Hepatic stellate cell (primary cell): ENCODE measurements at places on chromosomes 1 and 21.
A peak's percentile ranks its signal among the peaks of the same experiment; 100 is the strongest.

DNA sequence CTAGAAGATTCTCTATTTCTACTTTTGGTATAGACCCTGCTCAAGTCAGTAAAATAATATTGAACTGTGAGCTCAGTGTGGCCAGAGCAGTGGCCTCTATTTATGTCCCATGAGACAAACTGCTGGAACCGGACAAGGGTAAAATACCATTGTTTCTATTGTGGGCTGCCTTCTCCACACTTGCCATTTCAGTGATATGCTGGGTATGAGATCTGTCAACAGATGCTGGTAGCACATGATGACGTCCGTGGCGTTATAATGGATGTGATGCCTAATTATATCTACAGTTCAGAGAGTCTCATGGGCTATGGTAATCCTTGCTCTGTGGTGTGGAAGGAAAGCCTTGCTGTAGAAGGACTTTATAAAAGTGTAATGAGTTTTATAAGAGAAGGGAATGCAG is 2.4 kb downstream of the ACTN2 start:
- no peak for DNase-seq

GRCh38 chr21:26225046-26225445 is 54.5 kb upstream of the APP start:
- DNase-seq, result no peak

DNA sequence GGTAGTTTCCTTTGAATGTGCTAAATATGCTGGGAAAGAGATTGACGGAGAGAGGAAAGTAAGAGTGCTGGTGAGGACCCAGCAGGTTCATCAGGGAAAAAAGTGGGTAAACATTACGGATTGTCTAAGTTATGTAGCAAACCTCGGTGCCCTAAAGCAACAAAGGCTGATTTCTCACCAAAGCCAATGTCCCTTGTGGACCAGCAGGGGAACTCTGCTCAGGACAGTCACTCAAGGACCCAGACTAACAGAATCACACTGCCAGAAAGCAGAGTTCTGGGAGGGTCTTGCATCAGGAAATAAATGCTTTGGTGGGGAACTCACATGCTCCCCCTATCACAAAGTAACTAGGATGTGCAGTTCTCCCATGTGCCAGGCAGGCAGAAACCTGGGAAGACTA is 1.7 kb upstream of the IKBKE start:
- no peak for DNase-seq

GRCh38 chr1:214404154-214404553 is 123.2 kb downstream of the SMYD2 start:
- DNase-seq, result no peak

- no peak for DNase-seq
Measured at GRCh38 chr1:58361134-58361533, 185.4 kb downstream of the OMA1 start.

DNA sequence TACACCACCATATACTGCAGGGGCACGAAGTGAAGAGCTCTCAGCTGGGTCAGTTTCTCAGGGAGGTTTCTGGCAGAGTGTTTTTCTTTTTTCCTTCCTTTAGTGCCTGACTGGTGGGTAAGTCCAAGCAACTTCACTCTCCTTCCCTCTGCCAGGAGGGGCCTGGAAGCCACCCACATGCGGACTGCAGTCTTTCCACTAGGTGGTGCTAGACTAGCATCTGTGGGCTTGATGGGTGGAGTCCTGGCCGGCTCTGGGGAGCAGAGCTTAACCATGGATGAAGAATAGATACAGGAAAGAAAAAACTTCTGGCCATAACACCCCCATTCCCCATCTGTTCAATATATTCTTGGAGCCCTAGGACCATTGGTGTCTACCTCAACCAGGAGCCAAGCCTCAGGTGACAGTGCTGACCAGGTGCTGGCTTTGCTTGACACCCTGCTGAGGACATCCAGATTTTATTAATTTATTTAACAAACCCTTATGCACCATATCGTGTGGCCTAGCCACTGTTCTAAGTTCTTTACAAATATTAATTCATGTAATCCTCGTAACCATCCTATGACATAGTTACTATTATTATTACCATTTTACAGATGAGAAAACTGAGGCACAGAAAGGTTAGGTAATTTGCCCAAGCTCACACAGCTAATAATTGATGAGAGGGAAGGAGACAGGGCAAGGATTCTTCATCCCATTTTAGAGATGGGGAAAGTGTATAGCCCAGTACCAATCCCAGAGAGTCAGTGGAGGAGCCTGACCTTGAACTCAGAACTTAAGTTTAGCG is 126.7 kb upstream of the CSF3R start:
- DNase-seq, result peak; percentile 53

DNA sequence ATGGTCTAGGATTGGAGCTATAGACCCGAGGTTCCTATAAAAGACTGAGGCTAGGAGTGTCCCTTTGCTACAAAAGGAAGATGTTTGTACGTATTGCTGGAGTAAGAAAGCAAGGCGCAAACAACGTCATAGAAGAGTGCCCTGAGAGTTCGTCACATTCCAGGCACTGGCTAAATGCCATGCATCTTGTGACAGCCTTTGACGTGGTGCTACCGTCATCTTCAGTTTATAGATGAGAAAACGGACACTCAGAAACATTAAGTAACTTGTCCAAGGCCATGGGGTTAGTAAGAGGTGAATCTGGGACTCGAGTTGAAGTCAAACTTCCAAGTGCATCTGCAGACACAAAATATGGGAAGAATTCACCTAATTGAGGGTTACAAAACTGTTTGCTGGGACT is 104.2 kb upstream of the SLC45A1 start:
- no peak for DNase-seq

- DNase-seq, result no peak
Measured at GRCh38 chr21:37244501-37245095, 22.5 kb downstream of the VPS26C start.

- DNase-seq, result no peak
Measured at GRCh38 chr1:175522880-175523279, 220.5 kb downstream of the TNR start.

DNA sequence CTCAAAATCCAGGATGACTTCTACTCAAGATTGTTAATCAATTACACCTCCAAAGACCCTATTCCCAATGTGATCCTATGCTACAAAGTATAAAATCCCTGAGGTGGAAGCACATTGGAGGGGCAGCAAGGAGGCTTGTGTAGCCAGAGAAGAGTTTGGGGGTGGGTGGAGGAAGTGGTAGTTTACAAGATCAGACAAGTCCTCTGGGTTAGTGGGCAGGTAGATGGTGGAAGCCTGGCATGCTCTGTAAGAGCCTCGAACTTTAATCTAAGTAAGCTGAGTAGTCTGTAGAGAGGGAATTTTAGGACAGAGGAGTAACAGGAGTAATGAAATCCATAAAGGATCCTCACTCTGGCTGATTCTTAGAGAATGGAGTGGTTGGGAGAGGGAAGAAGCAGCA is 65.0 kb upstream of the KCTD3 start:
- no peak for DNase-seq

GRCh38 chr1:214420341-214420740 is 131.1 kb downstream of the PTPN14 start:
- no peak for DNase-seq

GRCh38 chr1:83641206-83641658 is 357.7 kb downstream of the TTLL7 start:
- peak; percentile 17 for DNase-seq

DNA sequence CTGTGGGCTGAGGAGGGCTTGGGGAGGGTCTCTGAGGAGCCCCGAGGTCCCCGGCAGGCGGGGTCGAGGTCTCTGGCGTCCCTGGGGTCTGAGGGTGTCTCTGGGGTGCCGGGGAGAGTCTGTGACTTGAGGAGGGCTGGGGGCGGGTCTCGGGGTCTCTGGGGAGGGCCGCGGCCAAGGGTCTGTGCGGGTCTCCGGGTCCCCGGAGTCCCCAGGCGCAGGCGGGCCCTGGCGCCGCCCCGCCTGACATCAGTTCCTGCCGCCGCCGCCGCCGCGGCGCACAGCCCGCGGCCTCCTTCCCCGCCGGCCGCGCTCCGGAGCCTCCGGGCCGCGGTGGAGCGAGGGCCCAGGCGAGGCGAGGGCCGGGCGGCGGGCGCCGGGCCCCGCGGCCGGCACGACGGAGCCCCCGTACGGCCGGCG is at the start of gene PLEKHM2:
Gene PLEKHM2, plus strand, starts transcription at position 279 of the 420 bp plus-strand sequence. CDS start 239 bp downstream, outside the sequence.
- peak; percentile 68 for DNase-seq

DNA sequence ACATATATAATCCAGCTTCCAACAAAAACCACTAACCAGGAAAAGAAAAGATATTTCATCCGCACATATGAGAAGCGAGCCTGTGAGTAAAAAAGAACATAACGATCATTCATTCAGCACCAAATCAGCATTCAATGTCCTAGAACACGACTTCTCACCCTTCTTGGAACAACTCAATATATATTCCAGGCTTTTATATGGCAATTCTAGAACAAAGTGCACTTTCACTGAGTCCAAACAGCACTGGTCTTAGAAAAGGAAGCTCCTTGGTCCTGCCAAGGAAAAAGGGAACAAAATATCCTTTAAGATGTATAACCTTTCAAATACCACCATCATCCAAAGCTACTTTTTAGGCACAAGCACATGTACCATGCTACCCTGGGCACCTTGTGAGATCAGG is 44.5 kb downstream of the RPL5 start:
- DNase-seq, result no peak

DNA sequence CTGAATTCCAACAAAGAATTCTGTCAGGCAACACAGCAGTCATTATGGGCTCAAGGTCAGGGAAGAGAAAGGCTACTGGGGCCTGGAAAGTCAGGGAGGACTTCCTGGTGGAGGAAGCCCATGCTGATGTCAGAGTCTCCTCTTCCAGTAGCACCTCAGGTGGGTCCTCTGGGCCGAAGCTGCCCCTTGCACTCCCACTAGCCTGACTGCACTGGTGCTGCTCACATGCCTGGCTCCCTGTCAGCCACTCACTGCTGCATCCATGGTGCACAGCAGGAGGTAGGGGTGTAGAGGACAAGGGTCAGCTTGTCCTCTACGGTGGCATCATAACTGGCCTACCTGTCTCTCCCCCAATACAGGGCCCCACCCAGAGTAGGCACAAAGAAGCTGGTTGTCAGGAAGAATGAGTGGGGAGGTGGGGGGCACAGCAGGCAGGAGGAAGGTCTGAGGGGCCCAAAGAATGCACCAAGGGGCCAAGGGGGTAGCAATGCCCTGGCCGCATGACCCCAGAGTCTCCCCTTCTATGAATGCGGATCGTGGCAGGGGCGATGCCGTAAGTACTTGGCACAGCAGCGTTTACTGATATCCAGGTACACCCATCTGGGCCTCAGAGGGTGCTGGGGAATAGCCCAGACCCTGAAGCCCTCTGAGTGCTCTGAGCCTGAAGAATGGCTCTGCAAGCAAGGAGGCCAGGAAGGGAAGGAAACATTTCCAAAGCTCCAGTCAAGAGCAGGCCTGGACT is 80.3 kb downstream of the GLIS1 start:
- no peak for DNase-seq

- no peak for DNase-seq
Measured at GRCh38 chr21:40054403-40054802, 187.2 kb downstream of the PCP4 start.

- DNase-seq, result no peak
Measured at GRCh38 chr1:227891955-227892488, 55.7 kb downstream of the WNT9A start.

- peak; percentile 29 for DNase-seq
Measured at GRCh38 chr1:233790662-233791371, 113.7 kb upstream of the SLC35F3 start.

DNA sequence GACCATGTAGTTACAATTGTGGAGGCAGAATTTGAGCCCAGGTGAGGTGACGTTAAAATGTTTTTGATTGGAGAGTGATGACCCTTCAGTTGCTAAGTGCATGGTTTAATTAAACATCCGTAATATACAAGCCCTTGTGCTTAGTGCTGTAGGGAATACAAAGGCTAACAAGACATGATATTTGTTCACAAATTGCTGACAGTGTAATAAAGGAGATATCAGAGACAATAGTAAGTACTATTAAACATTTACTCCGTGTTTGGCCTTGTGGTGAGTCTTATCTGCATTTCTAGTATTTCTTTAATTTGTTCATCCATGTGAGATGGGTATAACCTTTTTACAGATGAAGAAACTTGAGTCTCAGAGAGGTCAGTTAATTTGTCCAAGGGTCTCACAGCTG is 37.9 kb downstream of the RLF start:
- no peak for DNase-seq

GRCh38 chr1:204615881-204616280 is 69.7 kb downstream of the LRRN2 start:
- DNase-seq, result no peak

GRCh38 chr1:55195521-55196233 is 19.5 kb downstream of the USP24 start:
- no peak for DNase-seq

DNA sequence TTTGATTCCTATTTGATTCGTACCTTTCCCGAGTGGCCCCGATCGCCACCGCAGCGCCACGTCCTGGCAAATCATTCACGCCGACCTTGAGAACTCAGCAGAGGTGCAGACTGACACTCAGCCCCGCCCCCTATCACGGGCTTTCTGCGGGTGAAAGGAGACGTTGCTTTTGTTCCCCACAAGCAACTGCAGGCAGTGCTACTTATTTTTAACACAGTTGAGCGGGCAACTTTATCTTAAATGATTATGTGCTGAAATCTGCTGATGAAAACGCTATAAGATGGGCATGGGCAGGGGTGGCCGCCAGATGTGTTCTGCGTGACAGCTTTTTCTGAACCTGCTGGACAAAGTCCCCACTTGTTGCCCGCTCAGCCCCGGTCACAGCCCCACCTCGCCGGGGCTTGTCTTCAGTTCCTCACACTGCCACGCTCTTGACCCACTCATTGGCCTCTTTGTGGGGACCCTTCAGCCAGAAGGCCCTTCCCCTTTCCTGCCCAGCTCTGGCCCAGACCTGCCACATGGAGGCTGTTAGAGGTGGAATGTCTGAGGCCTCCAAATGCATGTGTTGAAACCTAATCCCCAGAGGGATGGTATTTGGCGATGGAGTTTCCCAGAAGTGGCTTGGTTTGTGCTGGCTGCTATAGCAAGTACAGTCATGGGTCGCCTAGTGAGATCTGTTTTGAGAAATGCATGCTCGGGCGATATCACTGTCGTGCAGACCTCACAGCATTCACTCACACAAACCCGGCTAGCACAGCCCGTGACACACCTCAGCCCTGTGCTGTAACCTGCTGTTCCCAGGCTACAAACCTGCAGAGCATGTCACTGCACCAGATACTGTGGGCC is 15.7 kb upstream of the PDXK start:
- DNase-seq, result no peak

- DNase-seq, result no peak
Measured at GRCh38 chr1:167467126-167467710, 51.1 kb downstream of the CD247 start.

DNA sequence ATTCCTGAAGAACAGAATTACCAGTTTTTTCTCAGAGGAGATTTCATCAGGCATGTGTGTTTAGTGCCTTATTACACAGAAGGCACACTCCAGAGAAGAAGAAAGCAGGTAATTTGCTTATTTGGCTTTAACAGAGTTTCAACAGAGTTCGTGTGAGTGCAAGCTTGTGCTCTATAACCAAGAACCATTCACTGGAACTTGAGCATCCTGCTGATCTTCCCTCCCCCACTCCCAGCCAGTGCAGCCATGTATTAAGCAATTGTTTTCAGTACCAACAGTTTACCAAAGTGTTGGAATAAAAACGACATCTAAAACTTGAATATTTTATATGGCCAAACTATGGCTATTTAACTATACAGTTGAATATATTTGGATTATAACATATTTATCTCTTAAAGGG is 4.3 kb downstream of the MGST3 start:
- no peak for DNase-seq

GRCh38 chr21:17513214-17514123 is 626 bp downstream of the CXADR start:
- DNase-seq, result no peak
